Heart left ventricle (tissue), 16 donors: ENCODE measurements at places on chromosomes 16 and 17. TPM values are rescaled to one million over a fixed set of nuclear protein-coding genes. Genes with fewer than 3 reads are reported as not detected.

- H3K27ac ChIP-seq: no peak overlapping the region
- no peaks in the 10 kb centered on the region for H3K4me1 ChIP-seq
- no peak for DNase-seq
- H3K27me3 ChIP-seq: no peaks in the 10 kb centered on the region
Measured at GRCh38 chr16:71796501-71797097, 12.0 kb downstream of the AP1G1 start.

DNA sequence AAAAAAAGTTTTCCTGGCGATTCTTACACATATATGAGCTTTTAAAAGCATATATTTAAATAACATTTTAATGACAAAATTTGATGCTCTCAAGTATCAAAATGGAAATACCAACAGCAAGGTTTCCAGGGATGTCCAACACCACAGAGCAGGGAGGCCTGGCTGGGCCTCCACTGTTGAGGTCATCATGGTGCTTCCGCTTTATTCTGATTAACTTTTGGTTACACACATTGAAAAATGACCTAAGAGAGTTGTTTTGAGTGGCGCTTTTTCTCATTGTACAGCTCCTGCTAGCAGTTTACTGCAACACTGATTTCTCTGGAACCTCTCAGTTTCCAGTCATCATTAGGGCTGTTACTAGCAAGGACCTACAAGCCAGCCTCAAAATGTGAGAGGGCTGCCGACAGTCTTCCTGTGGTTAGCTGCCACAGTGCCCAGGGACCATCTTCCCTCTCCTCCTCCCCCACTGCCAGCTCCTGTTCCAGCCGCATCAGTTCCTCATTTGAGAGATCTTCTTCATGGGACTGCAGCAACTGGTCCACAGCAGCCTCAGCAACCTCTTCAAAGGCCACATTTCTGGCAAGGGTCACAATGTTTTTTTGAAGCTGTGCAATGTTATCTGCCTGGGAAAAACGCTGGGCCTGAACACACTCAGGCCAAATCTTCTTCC, 21.3 kb downstream of the DEF8 start:
- no peak overlapping the region for H3K27ac ChIP-seq
- no peaks in the 10 kb centered on the region for H3K27me3 ChIP-seq
- DNase-seq: no peak

GRCh38 chr17:77328823-77329740, 188.3 kb downstream of the SEC14L1 start:
- peaks cover 23% of the 10 kb centered on the region for H3K4me1 ChIP-seq
- H3K36me3 ChIP-seq: no peaks in the 10 kb centered on the region
- no peak overlapping the region for H3K4me3 ChIP-seq
- H3K27me3 ChIP-seq: no peaks in the 10 kb centered on the region

- no peaks in the 10 kb centered on the region for H3K36me3 ChIP-seq
- H3K4me1 ChIP-seq: no peaks in the 10 kb centered on the region
- no peak overlapping the region for H3K4me3 ChIP-seq
- H3K27ac ChIP-seq: no peak overlapping the region
- no peak for DNase-seq
Measured at GRCh38 chr17:32917081-32917480, 10.9 kb upstream of the TMEM98 start.

GRCh38 chr17:74610108-74610507, 13.4 kb downstream of the CD300E start:
- DNase-seq: no peak
- no peak overlapping the region for H3K27ac ChIP-seq
- no peaks in the 10 kb centered on the region for H3K36me3 ChIP-seq
- no peaks in the 10 kb centered on the region for H3K4me1 ChIP-seq
- H3K27me3 ChIP-seq: no peaks in the 10 kb centered on the region

SLX4 gene
- total RNA-seq: 4.7 TPM

TLCD3B gene
- total RNA-seq: not detected

NUDT21 gene
- total RNA-seq: 61.7 TPM

CDH1 gene
- not detected for total RNA-seq
